NB4 (cell line): ENCODE measurements at places on chromosomes 5 and 9.

DNA sequence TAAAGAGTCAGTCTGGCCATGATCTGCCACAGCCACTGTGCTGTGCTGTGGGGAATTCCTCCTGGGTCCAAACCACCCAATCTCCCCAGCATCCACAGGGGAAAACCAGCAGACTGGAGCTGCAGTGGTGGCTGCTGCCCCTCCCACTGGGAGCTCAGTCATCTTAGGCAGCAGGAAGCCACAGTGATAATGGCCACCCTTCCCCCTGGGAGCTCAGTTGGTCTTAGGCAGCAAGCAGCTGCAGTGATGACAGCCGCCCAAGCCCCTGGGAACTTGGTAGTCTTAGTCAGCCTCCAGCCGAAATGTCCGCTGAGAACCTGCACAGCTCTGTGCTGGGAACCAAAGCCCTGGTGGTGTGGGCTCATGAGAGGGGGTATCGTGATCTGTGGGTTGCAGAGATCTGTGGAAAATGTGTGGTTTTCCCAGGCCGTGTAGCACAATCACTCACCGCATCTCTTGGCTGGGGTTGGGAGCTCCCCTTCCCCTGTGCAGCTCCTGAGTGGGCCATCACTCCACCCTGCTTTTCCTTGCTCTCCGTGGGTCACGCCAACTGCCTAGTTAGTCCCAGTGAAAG, 38.4 kb upstream of the SMIM15 start:
- peak; percentile 25 for DNase-seq

DNA sequence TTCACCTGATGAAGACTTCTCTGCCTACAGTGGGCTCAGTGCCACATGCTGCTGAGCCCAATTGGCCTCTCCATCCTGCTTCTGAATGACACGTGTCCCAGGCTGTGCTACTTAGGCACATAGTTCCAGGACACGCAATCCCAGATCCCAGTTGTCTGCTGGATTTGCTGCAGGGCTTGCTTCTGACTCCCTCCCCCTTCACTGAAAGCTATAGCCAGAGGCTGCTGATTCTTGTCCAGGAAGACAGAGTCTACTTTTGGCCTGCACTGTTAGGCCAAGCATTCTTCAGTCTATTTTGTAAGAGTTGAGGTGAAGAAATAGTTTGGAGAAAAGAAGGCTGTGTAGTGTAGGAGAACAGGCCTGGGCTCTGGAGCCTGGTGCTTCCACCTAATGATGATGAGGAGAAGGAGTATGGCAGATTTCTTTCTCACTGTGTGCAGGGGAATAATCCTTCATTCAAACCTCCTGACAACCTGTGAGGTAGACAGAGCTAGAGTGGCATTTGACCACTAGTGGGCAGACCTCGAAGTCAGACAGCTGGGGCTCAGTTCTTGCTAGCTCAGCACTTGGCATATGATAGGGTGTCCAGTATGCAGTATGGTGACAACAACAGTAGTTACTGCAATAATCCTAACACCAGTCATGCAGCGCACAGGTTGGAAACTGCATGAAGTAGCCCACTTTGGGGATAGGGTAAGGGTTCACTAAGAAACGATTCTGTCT, 19.5 kb upstream of the ASPN start:
- peak; percentile 53 for DNase-seq

- no peak for DNase-seq
Measured at GRCh38 chr9:1231998-1232919, 182.1 kb downstream of the DMRT2 start.

DNA sequence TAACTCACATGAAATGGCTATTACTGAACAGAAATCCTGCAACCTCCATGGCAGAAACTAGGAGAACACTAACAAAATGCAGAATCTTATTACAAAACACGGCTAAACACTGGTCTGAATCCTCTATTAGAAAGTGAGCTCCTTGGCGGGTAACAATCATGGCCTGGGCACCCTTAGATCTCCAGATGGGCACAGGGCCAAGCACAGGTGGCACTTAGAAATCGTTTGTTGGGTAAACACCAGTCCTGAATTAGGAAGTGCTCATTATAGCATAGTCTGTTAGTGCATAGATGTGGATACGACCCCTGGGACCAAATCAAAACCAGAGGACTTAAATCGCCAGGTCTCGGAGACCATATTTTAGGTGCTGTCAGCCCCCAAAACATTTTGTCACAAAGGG, 14.4 kb downstream of the VDAC1 start:
- no peak for DNase-seq

DNA sequence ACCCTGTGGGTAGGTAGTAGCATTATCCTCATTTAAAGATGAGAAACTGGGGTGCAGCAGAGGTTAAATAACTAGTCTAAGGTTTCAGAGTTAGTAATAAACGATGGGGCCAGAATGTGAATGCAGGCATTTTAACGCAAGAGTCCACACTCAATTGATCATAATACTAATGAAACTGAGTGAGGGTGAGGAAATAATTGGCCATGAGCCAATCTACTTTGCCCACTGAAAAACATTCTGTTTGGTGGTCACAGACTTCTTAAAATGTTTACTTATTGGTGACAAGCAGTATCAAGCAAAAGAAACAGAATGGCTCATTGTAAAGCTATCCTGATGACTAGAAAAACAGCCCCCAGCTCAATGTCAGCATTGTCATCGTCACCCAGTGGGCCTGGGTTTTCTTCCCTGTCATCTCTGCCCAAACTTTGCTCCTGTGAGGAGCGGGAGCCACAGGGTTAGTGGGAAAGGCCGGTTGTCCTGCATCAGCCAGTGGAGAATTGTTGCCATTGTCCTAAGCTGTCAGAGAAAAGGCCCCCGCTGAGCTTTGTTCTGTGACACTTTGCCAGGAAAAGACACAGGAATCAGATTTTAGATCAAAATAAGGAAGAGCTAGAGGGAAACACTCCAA, 77.3 kb upstream of the MAN2A1 start:
- DNase-seq: no peak

- DNase-seq: no peak
Measured at GRCh38 chr5:73749485-73750270, 123.7 kb downstream of the ARHGEF28 start.

DNA sequence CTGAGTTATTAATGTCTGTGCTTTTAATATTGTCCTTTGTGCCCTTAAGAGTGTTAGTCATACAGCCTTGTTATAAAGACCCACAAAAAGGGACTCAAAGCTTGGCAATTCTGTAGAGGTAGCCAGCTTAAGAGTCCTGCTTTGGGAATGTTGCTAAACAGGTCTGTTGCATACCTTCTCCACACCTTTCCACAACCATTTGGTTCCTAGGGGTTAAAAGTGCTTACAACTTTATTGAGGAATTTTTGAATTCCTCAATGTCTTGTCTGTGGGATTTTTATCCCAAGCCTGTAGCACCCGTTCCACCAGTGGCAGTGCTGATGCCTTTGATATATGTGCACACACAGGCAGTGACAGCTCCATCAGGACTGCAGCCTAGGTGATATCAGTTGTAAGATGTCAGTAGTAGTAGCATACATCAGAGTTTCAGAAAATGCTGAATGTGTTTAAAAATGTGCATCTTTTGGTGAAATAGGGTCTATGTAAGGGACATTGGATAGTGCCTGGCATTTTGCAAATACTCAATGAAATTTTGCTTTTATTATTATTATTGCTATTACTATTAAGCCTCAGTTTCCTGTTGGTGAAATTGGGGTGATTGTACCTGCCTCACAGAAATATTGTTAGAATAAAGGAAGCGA, 68.5 kb downstream of the WWC1 start:
- no peak for DNase-seq

DNA sequence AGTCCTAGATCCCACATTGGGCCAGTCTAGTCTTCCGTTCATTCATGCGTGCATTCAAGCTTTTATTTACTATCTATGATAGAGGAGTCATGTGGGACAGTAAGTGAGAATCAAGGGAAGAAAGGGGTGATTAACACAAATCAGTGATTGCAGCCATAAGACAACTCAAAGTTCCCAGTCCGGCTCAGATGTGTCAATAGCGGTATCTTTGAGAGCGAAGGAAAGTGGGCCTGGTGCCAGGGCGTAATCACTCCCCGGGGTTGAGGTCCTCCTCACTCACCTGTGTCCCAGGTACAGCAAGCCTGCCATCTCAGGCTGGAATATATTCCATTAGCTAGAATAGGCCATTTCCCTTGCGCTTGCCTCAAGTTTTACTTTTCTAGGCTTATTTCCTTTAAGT, 196.3 kb downstream of the ATP10B start:
- no peak for DNase-seq

DNA sequence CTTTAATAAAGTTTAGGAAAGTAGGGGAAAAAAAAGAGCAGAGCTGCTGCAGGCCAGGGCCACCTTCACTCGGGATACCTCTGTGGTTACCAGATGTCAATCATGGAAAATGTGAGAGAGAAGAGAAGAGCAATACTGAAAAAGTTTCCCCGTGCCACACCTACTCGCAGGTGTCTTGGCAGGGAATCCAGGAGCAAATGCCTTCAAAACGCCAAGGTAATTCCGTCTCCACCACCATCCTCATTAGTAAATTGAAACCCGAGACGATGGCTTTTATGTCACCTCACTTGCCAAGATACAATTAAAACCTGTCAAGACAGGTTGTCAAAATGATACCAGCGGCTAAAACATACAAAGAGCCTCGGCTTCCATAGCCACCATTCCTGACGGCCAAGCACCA, 49.7 kb downstream of the FAM81B start:
- no peak for DNase-seq

DNA sequence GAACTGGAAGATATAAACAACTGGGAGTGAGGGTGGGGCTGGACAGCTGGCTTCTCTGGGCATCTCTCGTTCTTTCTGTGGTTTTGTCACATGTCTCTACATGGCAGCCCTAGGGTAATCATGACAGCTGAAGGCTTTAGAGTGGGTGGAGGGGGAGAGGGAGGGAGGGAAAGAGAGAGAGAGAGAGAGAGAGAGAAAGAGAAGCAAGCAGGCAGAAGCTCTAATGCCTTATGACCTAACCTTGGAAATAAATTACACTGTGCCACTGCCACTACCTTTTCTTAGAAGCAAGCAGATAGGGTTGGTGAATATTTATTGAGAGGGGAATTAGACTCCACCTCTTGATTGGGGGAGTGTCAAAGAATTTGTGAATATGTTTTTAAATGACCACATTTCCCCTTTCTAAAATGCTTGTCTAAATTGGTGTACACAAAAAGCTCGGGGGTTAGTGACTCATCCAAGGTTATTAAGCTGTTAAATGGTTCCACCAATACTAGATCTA, 2.6 kb upstream of the DAPK1 start:
- DNase-seq: peak; percentile 37

- no peak for DNase-seq
Measured at GRCh38 chr9:84671586-84672521, 2.3 kb downstream of the NTRK2 start.

DNA sequence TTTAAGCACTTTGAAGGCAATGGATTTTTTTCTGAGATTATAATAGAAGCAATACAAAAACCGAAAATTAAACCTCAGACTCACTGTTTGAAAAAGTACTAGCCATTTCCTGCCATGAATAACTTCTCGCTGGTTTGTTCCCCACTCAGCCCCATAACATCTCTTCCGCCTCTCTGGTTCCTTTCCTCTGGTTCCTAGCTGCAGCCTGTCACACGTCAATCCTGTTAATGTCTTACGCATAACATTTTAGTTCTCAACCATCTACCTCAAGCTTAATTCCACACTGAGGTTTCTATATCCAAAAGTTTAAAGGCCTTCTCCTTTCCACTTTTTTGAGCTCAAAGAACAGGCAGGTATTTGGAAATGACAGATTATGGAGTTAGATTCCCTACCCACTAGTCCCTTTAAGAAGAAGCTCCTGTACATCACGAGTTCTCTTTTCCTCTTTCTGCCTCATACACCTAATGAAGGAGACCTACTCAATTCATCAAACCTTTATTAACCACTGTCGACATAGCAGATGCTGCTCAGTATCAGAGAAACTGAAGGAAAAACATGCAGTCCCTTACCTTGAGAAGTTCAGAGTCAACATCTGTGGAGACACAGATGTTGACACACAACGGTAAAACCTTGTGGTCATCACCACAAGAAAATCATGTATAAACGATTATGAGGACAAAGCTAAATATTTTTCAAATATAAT, 243.0 kb upstream of the PTGER4 start:
- DNase-seq: no peak

GRCh38 chr9:75455444-75455921, 367.2 kb downstream of the OSTF1 start:
- DNase-seq: peak; percentile 1

- no peak for DNase-seq
Measured at GRCh38 chr9:124132671-124133147, 121.1 kb downstream of the LHX2 start.

- peak; percentile 70 for DNase-seq
Measured at GRCh38 chr5:15105799-15106393, 234.3 kb upstream of the ANKH start.
